Immature natural killer cell (primary cell): ENCODE measurements at places on chromosomes 11 and 22.
A peak's percentile ranks its signal among the peaks of the same experiment; 100 is the strongest.

DNA sequence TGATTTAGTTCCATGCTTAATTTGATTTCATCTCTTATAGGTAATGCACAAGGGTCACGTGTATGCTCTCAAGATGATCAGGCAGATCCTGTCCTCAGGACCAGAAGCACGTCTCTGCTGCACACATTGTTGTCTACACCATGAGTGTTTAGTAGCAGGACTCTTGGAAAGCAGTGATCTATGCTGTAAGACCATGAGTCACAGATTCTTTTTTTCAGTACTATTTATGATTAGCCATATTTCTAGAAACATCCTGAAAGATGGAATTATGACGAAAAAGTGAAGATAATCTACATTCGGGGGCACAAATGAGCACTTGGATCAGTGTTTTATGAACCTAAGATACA, 29.6 kb downstream of the ZBED4 start:
- no peak for DNase-seq

- DNase-seq: peak; percentile 45
Observed at GRCh38 chr11:103871923-103872551, 164.4 kb upstream of the DDI1 start.

- DNase-seq: no peak
Observed at GRCh38 chr11:7204778-7205177, 46.9 kb upstream of the SYT9 start.

GRCh38 chr11:101881586-101881985, 33.2 kb upstream of the CEP126 start:
- no peak for DNase-seq

- DNase-seq: no peak
Observed at GRCh38 chr11:102115557-102115956, 5.3 kb downstream of the YAP1 start.
